ENCODE measurements at places on chromosomes 2 and 18.
A peak's percentile ranks its signal among the peaks of the same experiment; 100 is the strongest.

DNA sequence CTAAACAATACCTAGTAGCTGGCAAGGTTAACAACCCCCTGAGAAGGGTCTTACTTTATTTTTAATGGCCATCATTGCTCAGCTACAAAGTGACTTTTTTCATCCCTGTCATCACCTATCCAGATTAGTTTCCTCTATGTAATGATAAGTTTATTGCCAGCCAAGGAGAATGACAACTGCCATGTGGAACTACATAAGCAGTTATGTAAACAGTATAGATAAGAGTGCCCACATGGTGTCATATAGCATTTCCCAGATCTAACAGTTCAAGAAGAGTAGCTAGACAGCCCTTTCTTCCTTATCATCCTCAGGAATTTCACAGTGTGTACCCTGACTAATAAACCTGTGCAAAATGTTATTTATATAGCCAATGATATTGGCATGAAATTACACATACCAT, 240.2 kb upstream of the PIK3C3 start:
- no peak for DNase-seq

DNA sequence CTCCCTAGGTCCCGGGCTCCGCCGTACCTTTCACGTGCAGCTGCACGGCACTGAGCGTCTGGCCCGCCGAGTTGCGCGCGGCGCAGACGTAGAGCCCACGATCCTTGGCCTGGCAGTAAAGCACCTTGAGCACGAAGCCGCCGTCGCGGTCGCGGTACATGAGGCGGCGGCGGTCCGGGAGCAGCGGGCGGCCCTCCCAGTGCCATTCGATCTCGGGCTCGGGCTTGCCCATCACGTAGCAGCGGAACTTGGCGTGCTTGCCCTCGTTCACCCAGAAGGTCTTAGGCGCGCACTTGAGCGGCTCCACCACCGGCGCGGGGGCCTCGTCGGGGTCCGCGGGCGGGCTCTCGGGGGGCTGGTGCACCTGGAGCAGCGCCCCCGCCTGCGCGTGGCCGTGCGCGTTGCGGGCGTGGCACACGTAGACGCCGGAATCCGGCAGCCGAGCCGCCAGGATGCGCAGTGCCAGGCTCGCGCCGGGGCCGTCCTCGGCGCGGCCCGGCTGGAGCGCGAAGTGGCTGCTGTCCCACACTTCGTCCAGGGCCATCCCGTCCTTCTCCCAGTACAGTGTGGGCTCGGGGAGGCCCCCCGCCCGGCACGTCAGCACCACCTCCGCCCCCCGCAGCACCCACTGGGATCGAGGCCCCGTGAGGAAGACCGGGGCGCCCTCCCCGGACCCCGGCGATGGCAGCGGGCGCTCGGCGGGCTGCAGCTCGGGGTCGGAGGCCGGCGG, 980 bp downstream of the OBSL1 start:
- peak; percentile 75 for DNase-seq

DNA sequence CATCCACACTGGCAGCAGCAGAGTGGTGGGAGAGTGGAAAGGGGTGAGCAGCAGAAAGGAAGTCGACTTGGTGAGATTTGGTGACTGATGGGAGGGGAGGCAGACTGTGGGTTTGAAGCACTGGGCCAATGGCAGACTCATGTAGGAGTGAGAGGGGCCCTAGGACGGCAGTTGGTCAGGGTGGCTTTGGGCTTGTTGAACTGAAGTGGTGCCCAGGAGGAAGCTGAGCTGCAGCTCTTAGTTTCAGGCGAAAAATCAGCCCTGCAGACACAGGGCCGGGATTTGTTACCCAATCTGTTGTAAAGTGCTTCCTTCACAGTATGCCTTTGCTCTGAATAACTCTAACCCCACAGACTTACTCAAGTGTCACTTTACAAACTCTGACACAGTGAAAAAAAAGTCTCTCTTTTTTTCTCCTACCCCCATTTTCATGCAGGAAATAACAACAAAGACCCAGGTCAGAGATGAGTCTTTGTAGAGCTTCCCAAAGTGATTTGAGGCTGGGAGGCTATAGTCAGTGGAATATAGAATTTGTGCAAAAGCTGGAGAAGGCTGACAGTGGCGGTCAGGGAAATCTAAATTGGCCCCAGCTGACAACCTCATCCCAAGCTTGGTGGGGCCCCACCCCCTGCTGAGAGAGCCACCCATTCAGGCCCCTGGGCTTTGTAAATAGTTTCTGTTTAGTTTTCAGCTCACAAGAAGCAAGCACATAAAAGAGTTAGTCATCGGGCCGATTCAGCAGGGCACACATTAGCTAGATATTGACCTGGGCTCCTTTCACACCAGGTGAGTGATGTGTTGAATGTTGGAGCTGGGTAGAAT, 226.9 kb downstream of the VAPA start:
- DNase-seq = no peak

DNA sequence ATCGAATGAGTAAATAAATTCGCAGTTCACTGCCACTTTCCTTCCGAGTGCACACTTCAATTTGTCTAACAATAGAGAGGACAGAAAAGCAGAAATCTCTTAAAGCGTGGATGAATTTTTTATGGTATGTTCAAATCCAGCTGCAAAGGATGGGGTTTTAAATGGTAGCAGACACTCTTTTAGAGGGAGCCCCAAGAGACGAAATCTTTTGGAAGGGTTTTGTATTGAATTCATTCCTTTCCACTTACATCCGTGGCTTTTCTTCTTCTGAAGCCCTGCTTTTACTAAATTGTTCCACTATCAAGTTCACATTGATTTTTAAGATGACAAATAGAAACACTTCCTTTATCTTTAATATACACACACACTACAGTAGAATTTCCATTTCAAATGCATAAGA, 680.7 kb downstream of the NR4A2 start:
- no peak for DNase-seq

DNA sequence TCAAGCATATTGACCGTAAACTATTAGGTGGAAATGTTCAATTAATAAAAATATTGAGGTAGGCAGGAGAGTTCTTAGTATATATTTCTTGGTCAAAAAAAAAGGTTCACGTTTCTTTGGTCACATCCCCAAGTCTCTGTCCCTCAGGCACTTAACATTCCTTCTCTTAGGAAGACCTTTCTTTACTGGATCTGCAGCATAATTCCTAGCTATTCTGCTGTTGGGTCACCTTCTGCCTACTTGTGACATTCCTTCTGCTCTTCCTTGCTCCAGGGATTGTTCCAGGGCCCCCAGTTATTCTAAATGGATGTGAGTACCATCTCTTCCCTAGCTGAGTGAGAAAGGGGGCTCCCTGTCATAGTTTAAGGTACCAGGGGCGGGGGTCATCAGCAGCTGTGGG, 4.2 kb downstream of the UGP2 start:
- no peak for DNase-seq

GRCh38 chr2:184814421-184814820, 216.1 kb downstream of the ZNF804A start:
- no peak for DNase-seq

GRCh38 chr2:70041663-70042062, 45.6 kb upstream of the PCBP1 start:
- no peak for DNase-seq

GRCh38 chr2:4265936-4266335, 562.6 kb downstream of the DCDC2C start:
- no peak for DNase-seq

DNA sequence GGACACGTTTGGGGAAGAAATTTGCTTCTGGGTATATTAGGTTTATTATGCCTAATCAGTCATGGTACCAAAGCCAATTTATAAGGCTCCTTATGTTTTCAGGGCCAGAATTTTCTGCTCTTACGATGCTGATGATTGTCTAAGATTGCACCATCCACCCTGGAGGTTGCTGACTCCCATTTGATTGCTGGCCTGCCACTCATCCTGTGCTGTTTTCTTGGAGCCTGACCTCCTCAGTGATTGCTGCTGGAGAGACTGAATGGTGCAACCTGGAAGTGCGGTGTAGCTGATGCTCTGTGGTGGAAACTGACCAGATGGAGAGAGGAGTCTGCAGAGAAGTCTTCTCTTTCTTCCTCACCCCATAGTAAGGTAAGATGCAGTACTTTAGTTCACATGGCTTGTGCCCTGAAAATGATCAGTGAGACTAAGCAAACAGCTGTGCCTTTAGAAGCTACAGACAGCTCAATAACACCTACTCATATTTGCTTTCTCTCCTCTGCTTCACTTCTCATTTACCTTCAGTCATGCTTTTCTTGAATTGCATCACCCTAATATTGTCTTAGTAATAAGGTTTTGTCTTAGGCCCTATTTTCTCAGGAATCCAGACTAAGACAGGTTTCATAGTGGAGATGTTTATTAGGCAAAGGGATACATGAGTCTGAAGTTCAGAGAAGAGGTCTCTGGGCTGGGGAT, 17.4 kb downstream of the ZNF24 start:
- DNase-seq = no peak

DNA sequence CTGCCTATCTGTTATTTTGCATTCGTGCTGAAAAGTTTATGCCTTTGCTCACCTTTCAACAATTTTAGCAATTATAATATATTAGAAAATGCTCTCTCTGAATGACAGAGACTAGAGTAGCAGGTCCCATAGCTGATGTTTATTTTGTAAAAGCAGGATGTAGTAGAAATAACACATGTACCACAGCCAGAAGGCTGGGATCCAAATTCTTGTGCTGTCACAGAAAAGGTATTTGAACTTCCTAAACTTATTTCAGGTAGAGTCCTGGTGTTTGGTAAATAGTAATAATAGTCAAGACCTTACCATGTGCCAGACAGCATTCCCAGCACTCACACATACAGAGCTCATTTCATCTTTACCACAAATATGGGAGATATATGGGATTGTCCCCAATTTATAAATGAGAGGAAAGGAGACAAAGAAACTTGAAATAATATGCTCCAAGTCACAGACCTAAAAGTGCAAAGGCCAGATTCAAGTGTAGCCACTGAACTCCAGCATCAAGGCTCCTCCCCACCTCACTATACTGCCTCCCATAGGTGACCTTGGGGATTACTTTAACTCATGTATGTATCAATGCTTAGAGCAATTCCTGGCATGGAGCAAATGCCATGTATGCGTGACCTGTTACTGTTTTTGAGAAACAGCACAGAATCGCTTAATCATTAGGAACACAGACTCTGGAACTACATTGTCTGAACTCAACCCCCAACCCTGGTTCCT, 284.7 kb upstream of the RAB12 start:
- DNase-seq = no peak

DNA sequence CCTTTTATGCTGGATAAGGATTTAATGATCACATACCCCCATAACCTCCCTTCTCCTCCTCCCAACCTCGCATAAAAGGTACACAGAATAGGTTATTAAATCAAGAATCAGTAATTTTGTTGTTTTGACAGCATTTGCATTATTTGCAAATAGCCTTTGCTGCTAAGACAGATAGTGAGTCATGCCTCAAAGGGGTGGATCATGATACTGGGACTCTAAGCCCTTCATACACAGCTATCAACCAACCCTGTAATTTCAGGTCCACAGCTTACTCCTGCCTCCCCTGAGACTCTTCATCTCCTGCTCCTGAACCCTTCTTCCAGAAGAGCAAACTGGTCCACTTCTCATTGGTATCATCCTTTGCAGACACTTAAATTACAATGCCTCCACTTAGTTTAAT, 73.8 kb upstream of the KLHL29 start:
- DNase-seq = no peak

- no peak for DNase-seq
Measured at GRCh38 chr2:9032536-9033255, 29.2 kb upstream of the MBOAT2 start.

- DNase-seq = no peak
Measured at GRCh38 chr2:112784199-112785189, at the start of gene IL1A. TSS of gene IL1A (minus strand) at chr2:112784493. CDS start at chr2:112783770, 723 bp downstream.

- DNase-seq = peak; percentile 53
Measured at GRCh38 chr2:216109962-216110614, 940 bp downstream of the XRCC5 start.

DNA sequence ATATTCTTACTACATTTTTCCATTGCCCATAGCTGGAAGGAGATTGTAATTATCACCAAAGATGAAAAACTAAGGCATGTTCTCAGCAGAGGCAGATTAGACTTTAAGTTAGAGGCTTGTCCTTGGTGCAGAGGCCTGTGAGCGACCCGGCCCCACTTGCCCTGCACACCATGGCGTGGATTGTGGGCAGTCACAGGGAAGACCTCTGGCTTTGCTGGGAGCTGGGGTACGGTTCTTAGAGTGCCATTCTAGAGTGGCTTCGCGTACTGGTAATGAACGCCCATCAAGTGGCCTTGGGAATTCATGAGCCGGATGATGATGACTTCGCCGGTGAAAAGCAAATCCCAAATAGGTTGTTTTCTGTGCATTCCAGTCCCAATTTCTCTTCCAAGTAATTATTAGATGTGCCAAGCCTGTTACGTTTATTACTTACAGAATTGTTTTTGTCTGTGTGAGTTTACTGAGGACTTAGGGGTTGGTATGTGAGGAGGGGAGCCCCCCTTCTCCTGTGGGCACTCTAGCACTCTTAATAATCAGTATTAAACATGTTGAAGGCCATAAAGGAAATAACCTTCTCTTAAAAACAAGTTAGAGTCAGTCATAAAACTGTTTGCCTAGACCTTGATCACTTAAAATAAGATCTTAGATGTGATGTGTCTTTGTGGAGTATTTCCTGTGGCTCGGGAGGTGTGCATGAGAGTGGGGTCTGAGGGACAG, 90.6 kb downstream of the LDLRAD4 start:
- no peak for DNase-seq

DNA sequence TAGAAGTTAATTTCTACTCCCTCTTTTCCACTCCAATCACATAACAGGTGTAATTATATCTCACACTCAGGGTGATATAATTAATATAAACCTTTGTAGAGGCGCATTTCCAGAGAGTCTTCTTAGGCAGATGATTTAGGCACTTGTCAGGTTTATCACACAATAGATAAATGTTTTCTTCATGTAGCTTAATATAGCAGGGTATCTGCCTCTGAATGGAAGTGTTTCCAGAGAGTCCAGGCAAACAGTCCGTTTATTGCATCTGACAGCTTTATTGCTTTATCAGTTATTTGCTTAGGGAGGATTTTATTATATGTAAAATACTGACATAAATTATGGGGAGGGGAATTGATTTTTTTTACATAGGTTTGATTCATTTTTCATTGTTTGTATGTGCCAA, 766.3 kb downstream of the SLC4A3 start:
- no peak for DNase-seq

DNA sequence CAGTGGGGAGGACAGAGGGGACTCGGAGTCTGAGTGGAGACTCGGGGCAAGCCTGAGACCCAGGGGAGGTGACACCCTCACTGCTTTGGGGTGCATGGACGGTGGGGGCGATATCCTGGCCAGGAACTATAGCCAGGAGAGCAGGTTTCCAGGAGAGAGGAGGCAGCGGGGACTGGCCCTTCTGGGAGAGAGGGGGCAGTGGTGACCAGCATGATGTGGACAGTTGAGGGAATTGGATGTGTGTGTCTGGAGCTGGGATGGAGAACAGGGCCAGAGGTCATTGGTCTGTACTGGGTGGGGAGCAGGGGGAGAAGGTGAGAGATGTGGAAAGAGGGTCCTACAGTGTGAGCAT, 63.6 kb downstream of the ACKR3 start:
- no peak for DNase-seq

GRCh38 chr2:119821266-119821665, 61.5 kb downstream of the PTPN4 start:
- no peak for DNase-seq

DNA sequence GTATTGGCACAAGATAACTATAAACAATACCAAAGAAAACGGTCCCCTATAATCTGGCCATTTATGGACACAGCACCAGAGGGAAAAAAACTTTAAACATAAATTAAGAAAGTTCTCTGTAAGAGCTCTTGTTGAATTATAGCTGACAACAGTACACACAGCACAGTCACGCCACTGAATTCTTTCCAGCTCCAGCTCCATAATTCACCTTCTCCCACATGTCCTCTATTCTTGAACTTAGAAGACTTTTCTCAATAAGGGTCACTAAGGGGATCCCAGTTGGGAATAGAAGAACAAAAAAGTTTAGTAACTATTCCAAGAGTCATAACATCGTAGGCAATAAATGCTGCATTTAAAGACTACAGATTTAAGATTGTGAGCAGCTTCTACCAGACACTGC, 124.6 kb upstream of the CYP1B1 start:
- no peak for DNase-seq
